ENCODE measurements at places on chromosomes 6 and 20.

GRCh38 chr6:107941627-107942026 lies 16.4 kb downstream of the SEC63 start:
- DNase-seq = peak; percentile 53

- DNase-seq = no peak
Measured at GRCh38 chr20:57193094-57193493, 73.3 kb downstream of the BMP7 start.

DNA sequence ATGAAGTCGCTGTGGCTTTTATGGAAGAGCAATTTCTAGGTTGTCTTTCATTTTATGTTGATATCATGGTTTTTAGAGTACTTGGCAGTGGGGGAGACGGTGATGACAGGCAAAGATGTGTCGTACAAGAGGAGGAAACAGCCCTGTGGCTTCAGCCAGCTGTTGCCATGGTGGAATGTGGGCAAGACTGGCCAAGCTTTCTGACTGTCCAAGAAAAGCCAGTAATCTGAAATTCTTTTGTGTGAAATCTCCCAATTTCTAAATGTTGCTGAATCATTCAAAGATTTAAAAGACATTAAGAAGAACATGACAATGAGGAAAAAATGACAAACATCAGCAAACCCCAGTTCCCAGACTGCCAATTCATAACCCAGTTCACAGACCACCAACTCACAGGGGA lies 23.1 kb downstream of the PFDN4 start:
- no peak for DNase-seq

GRCh38 chr6:31401403-31401802 lies 2.0 kb upstream of the MICA start:
- no peak for DNase-seq

DNA sequence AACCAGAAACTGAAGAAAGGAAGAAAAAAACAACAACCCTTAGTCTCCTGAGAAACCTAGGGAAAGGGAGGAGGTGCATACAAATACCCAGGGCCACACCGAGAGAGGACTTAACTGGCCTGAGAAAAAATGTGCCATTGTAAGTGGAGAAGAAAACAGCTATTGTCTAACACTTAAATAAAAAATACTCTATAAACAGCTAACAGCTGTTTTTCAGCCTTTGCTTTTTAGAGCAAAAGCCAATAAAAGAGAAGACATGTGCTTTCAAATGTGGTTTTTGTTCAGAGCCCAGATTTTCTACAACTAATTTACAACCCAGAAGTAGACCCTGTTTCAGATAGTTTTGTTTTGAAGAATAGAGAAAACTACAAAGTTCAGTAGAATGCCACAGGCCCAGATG lies 56.0 kb upstream of the SLC22A16 start:
- DNase-seq = no peak

Data from DMS79 treated with DMSO at 0.1 percent for 48 hours (cell line).